ENCODE measurements at places on chromosomes 7 and 10.

GRCh38 chr10:131662851-131663250 is 238.0 kb upstream of the PPP2R2D start:
- no peak for DNase-seq

DNA sequence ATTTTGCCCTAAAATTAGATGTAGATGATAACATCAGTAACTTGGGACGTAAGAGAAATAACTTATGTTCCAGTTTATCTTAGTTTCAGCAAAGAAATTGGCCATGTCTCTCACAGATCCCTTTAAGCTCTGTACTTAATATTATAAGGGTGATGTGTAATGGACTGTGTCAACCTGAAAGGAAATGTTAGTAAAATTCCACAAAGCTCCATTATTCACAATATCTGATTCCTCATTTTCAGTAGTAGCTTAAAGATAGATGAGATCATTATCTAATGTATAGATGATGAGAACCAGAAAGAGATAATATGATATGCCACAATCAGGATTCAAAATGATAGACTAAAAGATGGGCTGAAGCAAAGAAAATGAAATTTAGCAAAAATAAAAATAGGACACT is 316.8 kb upstream of the CHRM2 start:
- DNase-seq, result no peak

DNA sequence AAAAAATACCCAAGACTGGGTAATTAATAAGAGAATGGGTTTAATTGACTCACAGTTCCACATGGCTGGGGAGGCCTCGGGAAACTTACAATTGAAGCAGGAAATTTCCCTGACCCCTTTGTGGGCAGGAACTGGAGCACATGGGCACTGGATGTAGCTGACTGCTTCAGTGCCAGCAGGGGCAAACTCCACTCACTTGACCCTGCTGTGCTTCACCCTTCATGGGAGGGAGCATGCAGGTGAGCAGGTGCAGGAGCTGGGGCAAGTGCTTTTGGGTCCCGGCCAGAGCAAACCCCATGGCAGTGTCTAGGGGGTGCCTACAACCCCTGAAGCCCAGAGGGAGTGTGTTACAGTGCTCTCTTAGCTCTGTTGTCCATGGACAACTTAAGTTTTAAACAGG is 132.6 kb downstream of the AKR1D1 start:
- DNase-seq, result no peak

- DNase-seq, result no peak
These were observed 3.3 kb upstream of the NPTX2 start for GRCh38 chr7:98613601-98614425.

- DNase-seq, result no peak
These were observed 21.8 kb downstream of the PALD1 start for GRCh38 chr10:70500368-70500767.

DNA sequence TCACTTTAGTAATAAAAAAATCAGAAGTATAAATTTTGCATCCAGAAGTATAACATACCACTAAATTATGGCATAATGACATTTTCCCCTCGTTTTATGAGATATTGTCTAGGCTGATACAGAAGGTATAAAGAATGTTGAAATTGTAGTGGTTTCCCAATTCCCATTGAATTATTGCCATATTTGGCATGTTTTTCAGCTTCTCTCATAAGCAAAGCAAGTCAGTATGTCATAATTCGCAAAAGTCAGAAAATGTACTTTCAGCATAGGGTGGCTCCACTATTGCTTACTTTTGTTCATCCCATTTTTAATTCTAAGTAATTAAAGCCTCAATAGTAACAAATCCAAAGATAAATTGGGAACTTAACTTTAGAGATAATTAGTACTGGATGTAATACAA is 19.7 kb upstream of the PTPRZ1 start:
- DNase-seq, result no peak

- DNase-seq, result no peak
These were observed 14.4 kb upstream of the TNRC18 start for GRCh38 chr7:5437987-5438386.

Measured in activated gamma-delta T cell treated with anti-CD3 and anti-CD28 coated beads, Interleukin-2, amount 50 U/mL, for 16 hours (primary cell).